Esophagus squamous epithelium (tissue), 5 donors: ENCODE measurements at places on chromosomes 13 and 19.

- DNase-seq = no peak
These were observed 145.9 kb downstream of the NUFIP1 start for GRCh38 chr13:44843403-44843802.

DNA sequence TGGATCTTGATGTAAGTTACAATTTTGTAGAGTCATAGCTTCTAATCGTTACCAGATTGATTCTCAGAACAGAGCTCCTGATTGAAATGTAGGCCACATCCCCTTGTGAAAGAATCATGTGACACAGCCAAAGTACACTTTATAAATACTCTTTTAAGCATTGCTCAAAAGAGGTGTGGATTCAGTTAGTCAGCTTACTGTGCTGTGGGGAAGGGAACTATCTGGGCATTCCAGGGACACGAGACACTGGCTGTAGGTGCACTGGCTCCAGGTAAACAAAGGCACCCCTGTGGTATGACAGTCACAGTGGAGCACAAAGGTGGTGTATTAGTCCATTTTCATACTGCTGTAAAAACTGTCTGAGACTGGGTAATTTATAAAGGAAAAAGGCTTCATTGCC lies 222.8 kb downstream of the LIG4 start:
- DNase-seq = no peak

DNA sequence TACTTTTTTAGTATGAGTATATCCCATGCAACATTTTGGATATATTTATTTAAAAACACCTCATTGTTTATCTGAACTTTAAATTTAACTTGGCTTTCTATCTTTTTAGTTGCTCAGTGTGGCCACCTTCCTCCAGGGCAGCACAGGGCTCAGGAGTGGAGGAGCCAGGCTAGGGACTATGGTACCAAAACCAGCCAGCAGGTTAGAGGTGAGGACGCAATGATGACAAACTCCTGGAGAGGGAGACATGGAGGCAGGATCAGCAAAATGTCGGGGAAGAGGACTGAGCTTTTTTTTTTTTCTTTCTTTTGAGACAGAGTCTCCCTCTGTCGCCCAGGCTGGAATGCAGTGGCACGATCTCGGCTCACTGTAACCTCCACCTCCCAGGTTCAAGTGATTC lies 29.6 kb upstream of the CALM3 start:
- no peak for DNase-seq

- no peak for DNase-seq
These were observed 81.0 kb upstream of the SLC7A1 start for GRCh38 chr13:29676535-29676934.

GRCh38 chr19:13864046-13864666 lies 12.8 kb upstream of the NANOS3 start:
- DNase-seq = no peak

- DNase-seq = no peak
These were observed 25.5 kb downstream of the ELL start for GRCh38 chr19:18496167-18496979.

- no peak for DNase-seq
These were observed 3.2 kb downstream of the TTC9B start for GRCh38 chr19:40214936-40215335.

DNA sequence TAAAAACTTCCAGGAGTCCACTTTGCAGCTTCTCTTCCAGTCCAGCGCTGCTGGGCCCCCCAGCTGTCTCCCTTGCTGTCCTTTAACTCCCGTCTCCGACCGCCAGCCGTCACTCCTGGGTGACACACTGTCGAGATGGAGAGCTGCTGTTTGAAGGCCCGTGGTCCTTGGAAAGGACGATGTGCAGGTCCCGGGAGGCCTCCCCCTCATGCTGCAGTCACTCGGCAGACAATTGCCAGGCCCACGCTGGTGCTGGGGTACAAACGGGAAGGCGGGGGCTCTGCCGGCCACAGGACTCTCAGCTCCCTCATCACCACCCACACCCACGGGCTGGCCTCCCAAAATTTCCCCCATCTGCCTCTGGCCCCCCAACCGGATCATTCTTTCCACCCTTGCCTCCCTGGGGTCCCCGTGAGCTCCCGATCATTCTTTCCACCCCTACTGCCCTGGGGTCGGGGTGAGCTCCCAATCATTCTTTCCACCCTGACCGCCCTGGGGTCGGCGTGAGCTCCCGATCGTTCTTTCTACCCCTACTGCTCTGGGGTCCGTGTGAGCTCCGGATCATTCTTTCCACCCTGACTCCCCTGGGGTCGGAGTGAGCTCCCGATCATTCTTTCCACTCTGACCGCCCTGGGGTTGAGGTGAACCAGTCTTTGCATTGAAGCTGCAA lies 16.0 kb upstream of the ZNF554 start:
- no peak for DNase-seq

DNA sequence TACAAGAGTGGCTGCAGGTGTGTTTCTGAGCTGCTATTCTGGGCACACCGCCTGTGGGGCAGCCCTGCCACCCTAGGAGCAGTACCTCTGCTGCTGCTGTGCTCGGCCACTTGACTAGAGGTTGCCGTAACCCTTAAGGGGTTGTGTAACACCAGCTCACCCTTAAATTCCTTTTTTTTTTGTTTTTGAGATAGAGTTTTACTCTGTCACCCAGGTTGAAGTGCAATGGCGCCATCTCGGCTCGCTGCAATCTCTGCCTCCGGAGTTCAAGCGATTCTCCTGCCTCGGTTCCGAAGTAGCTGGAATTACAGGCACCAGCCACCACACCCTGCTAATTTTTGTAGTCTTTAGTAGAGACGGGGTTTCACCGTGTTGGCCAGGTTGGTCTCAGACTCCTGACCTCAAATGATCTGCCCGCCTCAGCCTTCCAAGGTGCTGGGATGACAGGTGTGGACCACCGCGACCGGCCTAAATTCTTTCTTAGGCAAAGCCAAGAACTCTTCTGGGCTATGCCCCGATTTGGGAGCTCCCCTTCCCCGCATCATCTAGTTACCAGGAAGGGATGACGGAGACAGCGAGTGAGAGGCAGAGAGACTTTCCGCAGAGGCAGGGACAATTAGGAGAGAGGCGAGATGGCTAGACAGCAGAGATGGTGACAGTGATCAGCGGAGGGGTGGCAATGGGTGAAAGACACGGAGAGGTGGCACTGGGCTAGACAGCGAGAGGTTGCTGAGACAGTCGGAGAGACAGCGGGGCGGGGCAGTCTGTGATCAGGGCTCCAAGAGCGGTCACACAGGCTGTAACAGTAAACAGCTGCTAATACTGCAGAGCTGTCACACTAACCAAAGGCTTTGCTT lies 4.4 kb upstream of the LILRA5 start:
- no peak for DNase-seq

DNA sequence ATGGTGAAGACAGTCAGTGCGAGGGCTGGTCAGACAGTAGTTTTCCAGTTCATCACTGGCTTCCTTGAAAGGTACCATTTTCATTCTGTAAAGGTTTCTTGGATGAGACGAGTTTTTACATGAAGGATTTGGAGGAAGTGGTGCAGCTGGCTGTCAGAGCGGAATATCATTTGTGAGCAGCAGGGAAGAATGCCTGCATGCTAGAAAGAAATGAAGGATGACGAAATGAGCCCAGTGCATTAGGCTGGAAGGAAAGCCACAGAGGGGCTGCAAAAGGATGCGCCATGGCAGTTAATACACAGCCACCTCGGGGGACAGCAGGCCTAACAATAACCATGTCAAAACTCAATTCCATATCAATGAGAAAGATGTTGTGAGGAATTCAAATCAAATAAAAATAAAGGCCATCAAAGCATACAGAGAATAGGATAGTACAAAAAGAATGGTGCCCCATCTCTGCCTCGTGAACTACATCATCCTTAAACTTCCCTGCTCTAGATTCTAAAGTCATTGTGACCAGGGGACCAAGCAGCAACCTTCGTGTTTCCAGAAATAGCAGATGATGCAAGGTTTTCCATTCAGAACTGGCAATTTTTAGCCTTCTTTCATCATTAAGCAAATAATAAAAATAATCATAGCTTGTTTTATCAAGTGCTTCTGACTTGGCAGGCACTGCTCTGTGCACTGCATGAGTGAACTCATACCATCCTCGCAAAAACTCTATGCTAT lies 504.2 kb downstream of the RFC3 start:
- no peak for DNase-seq

DNA sequence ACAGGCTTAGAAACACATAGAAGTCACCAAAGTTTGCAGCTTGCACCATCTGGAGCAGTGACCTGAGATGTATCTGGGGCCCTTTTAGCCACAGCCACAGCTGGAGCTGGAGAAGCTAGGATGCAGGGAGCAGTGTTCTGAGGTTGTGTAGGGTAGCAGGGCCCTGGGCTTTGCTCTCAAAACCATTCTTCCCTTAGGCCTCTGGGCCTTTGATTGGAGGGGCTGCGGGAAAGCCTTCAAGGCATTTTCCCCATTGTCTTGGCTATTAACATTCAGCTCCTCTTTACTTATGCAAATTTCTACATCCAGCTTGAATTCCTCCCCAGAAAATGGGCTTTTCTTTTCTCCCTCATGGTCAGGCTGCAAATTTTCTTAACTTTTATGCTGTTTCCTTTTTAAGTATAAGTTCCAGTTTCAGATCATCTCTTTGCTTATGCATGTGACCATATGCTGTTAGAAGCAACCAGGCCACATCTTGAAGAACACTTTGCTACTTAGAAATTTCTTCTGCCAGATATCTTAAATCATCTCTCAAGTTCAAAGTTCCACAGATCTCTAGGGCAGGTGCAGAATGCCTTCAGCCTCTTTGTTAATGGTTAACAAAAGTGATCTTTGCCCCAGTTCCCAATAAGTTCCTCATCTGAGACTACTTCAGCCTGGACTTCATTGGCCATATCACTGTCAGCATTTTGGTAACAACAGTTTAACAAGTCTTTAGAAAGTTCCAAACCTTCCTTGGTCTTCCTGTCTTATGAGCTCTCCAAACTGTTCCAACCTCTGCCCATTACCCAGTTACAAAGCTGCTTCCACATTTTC lies 48.5 kb downstream of the NBEA start:
- no peak for DNase-seq

- DNase-seq = no peak
These were observed 44.0 kb downstream of the KLF2 start for GRCh38 chr19:16368385-16369305.

DNA sequence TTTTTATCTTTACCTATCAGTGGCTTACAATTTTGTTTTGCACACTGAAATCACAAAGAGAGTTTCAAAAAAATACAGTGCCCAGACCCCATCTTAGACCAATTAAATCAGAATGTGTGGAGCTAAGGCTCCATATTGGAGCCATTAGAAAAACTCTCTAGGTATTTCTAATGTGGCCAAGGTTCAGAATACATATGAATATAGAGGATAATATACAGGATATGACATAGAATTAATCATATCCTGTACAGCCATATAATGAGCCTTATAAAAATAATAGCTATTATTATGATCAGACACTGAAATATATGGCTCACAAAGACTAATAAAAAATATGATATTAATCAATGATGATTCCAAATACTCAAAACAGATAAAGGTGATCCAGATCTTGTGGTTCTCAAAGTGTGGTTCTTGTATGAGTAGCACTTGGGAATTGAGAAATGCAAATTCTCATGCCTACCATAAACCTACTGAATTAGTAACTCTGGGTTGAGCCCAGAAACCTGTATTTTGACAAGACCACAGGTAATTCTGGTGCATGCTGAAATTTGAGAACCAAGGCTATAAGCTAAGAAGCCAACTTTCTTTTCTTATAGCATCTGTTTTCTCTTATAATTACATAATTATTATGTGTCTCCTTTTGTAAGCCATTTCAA lies 408.0 kb downstream of the DIAPH3 start:
- DNase-seq = no peak

- DNase-seq = no peak
These were observed 283.7 kb downstream of the TEX29 start for GRCh38 chr13:111604097-111604496.

DNA sequence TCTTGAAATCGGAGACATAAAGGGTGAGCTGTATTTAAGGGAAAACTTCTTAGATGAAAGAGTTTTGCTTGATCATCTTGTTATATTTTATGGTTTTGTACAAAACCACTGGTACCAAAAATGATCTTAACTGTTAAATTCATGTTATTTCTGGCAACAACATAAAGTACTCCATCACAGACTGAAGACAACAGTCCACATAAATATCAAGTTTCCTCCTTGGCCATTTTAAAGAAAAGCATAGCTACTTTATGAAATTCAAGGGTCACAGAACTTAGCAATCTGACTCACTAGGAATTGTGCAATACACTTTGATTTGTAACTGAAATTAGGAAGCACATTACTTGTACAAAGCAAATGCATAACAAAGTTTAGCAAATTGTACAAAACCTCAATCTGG lies 66.3 kb downstream of the TBC1D4 start:
- DNase-seq = no peak

GRCh38 chr13:47299304-47299703 lies 402.5 kb upstream of the HTR2A start:
- no peak for DNase-seq

- no peak for DNase-seq
These were observed 11.5 kb downstream of the DNM2 start for GRCh38 chr19:10729411-10729810.

- DNase-seq = no peak
These were observed 130.7 kb downstream of the MYO16 start for GRCh38 chr13:108760129-108760528.

GRCh38 chr19:49672131-49672919 lies 4.7 kb upstream of the PRMT1 start:
- no peak for DNase-seq

DNA sequence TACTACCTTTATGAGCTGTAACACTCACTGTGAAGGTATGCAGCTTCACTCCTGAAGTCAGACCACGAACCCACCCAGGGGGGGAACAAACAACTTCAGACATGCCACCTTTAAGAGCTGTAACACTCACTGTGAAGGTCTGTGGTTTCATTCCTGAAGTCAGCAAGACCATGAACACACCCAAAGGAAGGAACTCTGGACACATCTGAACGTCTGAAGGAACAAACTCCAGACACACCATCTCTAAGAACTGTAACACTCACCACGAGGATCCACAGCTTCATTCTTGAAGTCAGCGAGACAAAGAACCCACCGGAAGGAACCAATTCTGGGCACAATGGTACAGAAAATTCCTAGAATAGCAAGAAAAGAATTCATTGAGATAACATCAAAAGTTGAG lies 1796.5 kb upstream of the MIR17HG start:
- no peak for DNase-seq

GRCh38 chr13:41117869-41118268 lies 14.7 kb downstream of the KBTBD6 start:
- no peak for DNase-seq

DNA sequence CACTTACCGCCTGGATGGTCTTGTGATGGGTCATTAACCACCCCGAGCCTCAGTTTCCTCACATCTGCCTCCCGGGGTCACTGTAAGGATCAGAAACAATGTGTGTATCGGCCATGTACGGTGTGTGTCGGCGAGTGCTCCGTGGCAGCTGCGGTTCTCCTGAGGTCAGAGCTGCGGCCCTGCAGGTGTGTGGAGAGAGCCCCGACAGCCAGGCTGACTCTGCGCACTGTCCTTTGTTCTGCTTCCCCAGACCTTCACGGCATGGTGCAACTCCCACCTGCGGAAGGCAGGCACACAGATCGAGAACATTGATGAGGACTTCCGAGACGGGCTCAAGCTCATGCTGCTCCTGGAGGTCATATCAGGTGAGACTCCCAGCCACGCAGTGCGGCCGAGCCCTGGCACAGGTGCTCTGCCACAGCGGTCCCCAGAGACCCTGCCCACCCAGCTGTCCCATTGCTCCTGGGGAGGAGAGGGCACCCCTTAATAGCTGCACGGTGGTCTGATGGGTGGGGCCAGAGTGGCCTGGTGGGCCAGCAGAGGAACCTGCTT lies 43.8 kb downstream of the CAPN12 start:
- no peak for DNase-seq

- DNase-seq = no peak
These were observed 14.5 kb downstream of the EPN1 start for GRCh38 chr19:55689411-55690108.

- DNase-seq = no peak
These were observed 2.4 kb upstream of the CTU1 start for GRCh38 chr19:51110666-51110971.

GRCh38 chr13:99322297-99323103 lies 15.3 kb upstream of the GPR183 start:
- no peak for DNase-seq
